ENCODE measurements at places on chromosomes 4 and X.

DNA sequence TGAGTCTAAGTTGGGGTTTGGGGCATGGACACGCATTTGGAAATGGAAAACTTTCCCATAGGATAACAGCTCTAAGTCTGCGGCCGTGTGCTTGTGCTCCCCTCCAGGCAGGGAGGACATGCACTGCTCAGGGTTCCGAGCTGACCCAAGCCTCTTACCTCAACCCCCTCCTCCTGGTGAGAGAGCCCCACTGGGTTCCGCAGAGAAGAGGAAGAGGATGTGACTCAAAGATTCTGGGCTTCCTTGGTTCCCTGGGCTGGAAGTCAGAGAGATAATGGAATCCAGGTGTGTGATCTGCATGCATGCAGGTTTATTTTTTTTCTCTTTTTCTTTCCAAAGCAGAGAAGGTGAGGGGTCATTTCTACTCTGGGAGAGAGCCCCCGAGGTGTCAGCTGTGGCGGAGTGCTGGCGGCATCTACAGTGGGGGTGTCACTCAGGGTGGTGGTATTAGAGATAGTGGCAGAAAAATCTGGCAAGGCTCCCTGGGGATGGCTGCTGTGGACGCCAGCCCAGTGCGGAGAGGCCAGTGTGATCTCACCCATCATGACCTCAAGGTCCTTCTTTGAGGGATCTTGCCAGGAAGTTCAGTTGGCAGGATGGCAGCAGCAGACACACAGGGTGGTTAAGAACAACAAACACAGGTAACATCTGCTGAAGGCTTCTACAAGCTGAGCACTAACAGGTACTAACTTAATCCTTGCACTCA lies 168.7 kb upstream of the HAND2 start:
- no peak for DNase-seq

GRCh38 chrX:44330227-44330626 lies 13.2 kb downstream of the EFHC2 start:
- no peak for DNase-seq

DNA sequence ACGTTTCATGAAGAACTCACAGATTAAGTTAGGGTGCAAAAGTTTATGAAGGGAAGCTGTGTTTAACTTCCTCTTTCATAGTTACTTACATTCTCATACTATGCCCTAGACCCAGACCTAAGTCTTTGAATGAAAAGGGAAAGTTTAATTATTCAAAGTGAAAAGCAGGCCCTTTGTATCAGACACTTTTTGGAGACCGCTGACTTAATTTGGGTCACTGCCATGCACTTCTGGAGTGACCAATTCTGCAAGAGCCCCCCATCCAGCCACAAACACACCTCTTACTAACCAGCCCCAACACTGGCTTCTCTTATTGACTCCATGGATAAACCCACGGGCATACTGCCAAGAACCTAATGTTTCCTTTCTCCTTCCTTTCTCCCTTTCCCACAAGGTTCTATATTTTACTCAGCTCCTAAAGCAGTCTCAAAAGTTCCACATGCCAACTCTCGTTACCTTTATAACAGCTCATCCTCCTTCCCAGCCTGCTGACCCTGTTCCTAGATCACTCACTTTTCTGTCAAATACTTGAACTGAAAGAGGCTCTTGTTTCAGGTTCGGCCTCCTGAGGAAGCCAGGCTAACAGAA lies 34.5 kb downstream of the ABCE1 start:
- DNase-seq: no peak

GRCh38 chr4:86759298-86759697 lies 89.9 kb downstream of the SLC10A6 start:
- no peak for DNase-seq

DNA sequence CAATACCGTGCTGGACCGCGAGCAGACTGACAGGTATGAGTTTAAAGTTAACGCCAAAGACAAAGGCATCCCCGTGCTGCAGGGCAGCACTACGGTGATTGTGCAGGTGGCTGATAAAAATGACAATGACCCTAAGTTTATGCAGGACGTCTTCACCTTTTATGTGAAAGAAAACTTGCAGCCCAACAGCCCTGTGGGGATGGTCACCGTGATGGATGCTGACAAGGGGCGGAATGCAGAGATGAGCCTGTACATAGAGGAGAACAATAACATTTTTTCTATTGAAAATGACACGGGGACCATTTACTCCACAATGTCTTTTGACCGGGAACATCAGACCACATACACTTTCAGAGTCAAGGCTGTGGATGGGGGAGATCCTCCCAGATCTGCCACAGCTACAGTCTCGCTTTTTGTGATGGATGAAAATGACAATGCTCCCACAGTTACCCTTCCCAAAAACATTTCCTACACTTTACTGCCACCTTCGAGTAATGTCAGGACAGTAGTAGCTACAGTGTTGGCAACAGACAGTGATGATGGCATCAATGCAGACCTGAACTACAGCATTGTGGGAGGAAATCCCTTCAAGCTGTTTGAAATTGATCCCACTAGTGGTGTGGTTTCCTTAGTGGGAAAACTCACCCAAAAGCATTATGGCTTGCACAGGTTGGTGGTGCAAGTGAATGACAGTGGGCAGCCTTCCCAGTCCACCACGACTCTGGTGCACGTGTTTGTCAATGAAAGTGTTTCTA lies 3.2 kb downstream of the PCDH7 start:
- DNase-seq: no peak

DNA sequence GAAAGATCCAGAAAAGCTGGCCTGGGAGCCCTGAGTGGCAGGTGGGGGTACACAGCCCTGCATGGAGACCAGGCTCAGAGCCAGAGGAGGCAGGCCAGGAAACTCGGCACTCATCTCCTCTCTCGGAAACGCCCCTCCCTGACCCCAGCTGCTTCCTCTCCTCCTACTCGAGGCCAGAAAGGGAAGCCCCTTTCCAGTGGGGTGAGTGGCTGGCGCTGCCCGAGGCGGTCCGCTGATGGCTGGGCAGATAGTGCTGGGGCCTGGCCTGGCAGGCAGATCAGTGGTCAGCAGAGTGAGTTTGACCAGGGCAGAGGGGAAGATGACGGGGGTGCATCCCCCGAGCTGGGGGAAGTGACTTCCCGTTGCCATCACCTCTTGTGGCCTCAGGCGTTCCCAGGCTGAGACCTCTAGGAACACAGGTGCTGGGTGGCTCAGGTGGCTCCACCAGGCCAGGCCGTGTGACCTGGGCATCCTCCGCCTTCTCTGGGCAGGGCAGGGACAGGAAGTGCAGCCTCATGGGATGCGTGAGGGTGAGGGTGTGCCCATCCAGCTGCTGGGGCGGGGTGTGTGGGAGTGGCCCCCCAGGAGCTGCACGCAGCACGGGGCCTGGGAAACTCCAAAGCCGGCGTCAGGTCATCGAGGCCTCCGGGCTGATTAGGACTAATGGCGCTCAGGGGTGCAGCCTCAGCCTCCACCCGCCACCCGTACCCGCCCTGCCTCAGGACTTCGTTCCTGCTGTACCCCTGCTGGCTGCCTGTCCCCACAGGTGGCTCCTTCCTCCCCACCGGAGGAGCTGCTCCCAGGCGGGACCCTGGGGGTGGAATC lies 5.7 kb downstream of the SH3BP2 start:
- no peak for DNase-seq

DNA sequence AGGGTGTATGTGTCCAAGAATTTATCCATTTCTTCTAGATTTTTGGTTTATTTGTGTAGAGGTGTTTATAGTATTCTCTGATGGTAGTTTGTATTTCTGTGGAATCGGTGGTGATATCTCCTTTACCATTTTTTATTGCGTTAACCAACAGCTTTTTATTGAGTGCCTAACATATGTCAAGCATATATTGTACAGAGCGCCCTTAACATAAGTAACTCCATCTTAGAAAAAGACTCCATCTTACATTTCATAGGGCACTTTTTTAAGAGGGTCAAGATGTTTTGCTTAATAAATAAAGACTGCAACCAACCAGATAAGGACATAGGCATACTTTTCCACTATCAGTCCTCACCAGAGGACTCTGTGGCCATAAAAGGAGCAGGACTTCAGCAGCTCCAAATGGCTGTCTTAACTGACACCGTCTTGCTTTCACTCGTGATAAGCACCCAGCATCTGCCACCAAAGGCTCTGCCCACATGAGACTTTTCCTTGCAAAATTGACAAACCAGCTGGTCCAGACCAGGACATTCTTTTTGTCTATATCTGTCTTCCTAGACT lies 75.0 kb downstream of the HS6ST2 start:
- no peak for DNase-seq

- DNase-seq: no peak
These were observed 192.9 kb downstream of the ARHGAP10 start for GRCh38 chr4:147924604-147925412.

GRCh38 chrX:27446423-27446822 lies 16.7 kb downstream of the PPP4R3C start:
- DNase-seq: no peak

DNA sequence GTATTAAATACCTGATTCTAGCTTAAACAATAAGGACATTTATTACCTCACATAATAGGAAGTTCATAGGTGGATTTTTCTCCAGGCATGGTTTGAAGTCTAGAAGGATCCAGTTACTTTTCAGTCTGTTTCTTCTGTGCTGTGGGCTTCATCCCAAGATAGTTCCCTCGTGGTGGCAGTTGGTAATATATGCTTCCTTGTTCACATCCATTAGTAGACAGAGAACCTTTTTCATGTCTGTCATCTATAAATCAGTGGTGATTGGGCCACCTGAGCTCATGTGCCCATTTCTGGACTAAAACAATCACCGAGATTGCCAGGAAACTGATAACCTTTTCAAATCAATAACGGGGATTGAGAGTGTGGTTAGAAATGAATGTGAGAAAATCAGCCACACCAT lies 97.7 kb downstream of the KDM6A start:
- DNase-seq: no peak

GRCh38 chr4:38565271-38566199 lies 98.5 kb upstream of the KLF3 start:
- no peak for DNase-seq

DNA sequence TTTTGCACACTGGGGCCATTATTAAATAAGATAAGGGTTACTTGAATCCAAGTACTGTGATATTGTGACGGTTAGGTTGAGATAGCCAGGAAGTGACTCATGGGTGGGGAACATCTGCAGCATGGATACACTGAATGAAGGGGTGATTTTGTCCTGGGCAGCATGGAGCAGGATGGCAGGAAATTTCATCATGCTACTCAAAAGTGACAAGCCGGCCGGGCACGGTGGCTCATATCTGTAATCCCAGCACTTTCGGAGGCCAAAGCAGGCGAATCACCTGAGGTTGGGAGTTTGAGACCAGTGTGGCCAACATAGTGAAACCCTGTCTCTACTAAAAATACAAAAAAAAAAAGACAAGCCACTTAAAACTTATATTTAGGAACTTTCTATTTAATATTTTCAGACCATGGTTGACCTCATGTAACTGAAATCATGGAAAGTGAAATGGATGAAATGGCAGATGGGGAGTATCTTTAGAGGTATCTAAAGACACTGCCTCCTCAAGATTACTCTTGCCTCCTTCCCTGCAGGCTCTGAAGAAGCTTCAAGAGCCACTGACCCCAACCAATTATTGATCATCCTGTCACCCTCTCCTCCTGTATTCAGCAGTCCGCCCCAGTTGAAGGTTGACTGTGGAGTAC lies 3.9 kb upstream of the TRIM60 start:
- no peak for DNase-seq

DNA sequence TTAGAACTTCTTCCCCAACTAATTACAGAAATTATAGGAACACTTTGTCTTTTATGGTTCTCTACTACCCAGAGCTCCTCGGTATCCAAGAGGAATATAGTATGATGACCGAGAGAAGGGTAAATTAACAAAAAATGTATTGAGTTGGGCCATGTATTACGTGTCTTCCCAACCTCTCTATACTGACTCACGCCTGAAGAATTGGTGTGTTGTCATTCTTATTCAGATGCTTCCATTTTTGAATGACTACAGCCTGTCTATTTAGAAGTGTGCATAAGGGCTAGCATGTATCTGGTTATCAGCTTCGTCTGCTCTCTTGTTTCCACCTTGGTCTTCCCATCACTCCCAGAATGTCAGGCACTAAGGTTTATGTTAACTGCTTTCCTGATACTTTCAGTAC lies 24.5 kb upstream of the SCD5 start:
- DNase-seq: no peak

DNA sequence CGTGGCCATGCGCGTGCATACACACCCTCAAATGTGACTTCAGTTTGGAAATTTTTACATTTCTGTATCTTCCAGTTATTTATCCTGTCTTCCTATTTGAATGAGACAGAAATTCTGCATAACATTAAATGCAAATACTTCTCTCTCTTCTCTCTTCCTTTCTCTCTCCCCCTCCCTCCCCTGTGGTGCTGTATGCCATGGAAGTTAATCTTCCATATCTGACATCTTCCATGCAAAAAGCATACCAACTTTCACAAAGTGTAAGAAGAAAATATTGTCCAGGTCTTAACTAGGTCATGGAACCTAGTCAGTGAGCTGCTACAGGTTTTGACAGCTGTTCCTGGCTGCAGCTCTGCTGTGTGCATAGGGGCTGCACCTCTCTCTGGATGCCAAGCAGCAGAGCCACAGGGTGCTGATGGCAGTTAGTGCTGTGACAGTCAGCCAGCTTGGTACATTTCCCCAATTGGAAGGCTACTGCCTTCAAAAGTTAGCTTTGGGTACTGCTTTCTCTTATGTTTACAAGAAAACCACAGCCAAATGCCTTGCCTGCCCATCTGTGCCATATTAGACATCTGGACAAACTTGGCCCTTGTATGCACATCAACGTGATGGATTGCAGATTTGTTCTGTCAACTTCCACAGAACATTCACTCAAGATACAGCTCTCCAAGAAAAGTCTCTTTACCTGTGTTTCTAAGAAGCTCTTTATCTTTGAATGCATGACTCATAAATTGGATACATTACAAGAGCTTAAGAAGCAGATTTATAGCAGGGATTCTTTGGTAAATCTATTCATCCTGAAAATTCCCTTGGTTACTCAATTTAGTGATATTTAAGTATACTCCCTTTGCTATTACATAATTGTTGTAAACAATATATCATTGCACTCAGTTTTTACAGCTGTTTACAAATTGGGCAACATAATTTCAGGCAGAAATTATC lies 623.8 kb downstream of the EPHA5 start:
- DNase-seq: no peak

DNA sequence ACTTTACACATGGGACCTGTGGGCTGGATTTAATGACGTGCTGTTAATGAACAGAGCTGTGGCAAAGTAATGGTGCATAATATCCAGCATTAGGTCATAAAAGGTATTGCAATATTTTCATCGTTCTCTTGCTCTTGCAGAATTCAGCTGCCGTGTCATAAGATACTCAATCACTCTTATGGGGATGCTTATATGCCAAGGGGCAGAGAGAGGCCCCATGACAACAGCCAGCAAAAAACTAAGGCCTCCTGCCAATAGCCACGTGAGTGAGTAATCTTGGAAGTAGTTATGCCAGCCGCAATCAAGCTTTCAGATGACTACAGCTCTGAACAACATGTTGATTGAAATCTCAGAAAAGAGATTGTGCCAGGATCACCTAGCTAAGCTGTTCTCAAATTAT lies 616.9 kb downstream of the FSTL5 start:
- DNase-seq: no peak

GRCh38 chr4:172780566-172781081 lies 388.0 kb upstream of the GALNT7 start:
- no peak for DNase-seq

- no peak for DNase-seq
These were observed 80.5 kb upstream of the DHRSX start for GRCh38 chrX:2581296-2581695.
